Foreskin keratinocyte (primary cell): ENCODE measurements at places on chromosomes 16 and 17. TPM values are rescaled to one million over a fixed set of nuclear protein-coding genes. Genes with fewer than 3 reads are reported as not detected.

GRCh38 chr17:78993241-78993956 lies 13.7 kb upstream of the LGALS3BP start:
- no peak for DNase-seq

Gene HOXB1
- not detected in 2 replicates for total RNA-seq

Gene TNP2
- total RNA-seq = not detected in 2 replicates

DNA sequence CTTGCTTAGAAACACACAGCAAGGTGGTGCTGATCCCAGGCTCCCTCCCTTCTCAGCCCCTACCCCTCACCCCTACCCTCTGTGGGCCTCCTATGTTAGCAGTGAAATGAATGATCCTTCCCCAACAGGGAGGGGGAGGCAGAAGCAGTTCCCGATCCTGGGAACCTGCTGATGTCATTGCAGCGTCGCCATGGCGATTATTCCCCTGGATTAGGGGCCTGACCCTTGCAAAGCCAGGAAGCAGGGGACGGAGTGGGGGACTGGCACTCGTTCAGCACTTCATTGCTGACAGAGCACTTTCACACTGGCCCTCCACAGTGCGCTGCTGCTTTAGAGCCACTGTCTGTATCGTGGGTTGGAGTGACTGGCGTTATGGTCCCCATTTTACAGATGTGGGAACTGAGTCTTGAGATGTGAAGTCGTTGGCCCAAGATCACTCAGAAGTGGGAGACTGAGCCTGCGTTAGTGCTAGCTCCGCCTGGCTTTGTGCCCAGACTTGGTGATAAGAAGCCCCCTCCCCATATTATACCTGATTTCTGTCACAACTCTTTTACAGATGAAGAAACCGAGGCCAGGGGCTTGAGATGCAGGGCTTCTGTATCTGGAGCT lies 26.6 kb downstream of the LASP1 start:
- DNase-seq = no peak
